ENCODE measurements at places on chromosomes 4 and X.

DNA sequence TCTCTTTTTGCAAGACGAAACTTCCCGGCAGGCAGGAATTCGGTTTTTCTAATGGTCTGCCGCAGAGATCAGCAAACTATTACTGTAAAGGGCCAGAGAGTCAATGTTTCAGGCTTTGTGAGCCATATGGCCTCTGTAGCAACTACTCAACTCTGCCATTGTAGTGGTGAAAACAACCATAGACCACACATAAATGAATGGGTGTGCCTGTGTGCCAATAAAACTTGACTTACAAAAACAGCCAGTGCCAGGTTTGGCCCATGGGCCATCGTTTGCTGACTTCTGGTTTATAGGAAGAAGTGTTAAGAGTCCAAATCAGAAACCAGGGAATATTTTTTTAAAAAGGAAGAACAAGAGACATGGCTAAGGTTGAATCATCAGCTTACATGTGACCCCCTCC, 163.0 kb downstream of the SH3KBP1 start:
- DNase-seq: no peak
- no peak overlapping the region for H3K27ac ChIP-seq
- peaks cover 7% of the 10 kb centered on the region for H3K4me1 ChIP-seq
- no peaks in the 10 kb centered on the region for H3K27me3 ChIP-seq

- DNase-seq: peak; percentile 69
- H3K4me3 ChIP-seq: no peak overlapping the region
- H3K27ac ChIP-seq: no peak overlapping the region
- H3K27me3 ChIP-seq: no peaks in the 10 kb centered on the region
- H3K36me3 ChIP-seq: no peaks in the 10 kb centered on the region
- H3K4me1 ChIP-seq: peaks cover 18% of the 10 kb centered on the region
These were observed 11.3 kb upstream of the KIAA0232 start for GRCh38 chr4:6771229-6771671.

- H3K4me1 ChIP-seq: no peaks in the 10 kb centered on the region
- no peaks in the 10 kb centered on the region for H3K27me3 ChIP-seq
- H3K36me3 ChIP-seq: no peaks in the 10 kb centered on the region
- DNase-seq: no peak
These were observed 709.1 kb upstream of the FAM241A start for GRCh38 chr4:111435986-111436744.

- no peak overlapping the region for H3K4me3 ChIP-seq
- DNase-seq: no peak
- no peaks in the 10 kb centered on the region for H3K36me3 ChIP-seq
- no peaks in the 10 kb centered on the region for H3K27me3 ChIP-seq
These were observed 224.1 kb downstream of the SHROOM3 start for GRCh38 chr4:76659103-76659490.

GRCh38 chrX:102976286-102976685, 39.2 kb downstream of the RAB40AL start:
- H3K27ac ChIP-seq: peak overlapping the region; percentile 97
- H3K27me3 ChIP-seq: no peaks in the 10 kb centered on the region
- no peaks in the 10 kb centered on the region for H3K36me3 ChIP-seq
- no peak overlapping the region for H3K4me3 ChIP-seq
- peak; percentile 76 for DNase-seq

DNA sequence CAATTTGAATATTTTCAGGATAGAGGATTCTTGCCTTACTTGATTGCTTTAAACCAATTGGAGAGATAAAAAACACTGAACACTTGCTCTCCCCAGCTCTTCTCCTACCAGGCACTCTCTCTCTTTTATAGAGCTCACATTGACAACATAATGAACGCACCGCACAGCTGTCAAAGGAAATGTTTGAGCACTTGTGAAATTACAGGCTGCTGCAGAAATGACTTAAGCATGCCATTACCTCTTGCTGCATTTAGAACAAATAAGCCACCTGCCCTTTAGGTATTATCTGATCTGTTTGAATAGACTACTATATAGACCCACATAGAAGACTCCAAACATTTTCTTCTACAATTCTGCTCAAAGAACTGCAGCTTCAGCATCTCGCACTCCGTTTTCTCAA, 227.7 kb downstream of the C4orf33 start:
- no peaks in the 10 kb centered on the region for H3K4me1 ChIP-seq
- DNase-seq: no peak
- H3K27me3 ChIP-seq: no peaks in the 10 kb centered on the region
- no peak overlapping the region for H3K4me3 ChIP-seq

DNA sequence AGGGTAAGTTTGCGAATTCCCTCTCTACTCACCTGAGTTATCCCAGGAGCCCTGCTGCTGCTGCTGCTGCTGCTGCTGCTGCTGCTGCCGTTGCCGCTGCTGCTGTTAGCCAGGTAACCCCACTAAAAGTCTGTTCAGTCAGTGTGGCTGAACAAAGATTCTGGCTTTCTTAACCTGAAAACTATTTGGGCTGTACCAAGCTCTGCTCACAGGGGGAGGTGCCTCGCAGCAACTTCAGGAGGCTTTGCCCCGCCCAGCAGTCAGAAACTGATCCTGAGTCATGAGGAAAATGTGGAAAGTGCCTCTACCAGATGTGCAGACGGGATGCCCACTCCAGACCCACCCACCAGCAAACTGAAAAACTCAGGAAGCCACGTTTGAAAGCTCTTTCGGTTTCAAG, at the start of gene CAPN6:
CAPN6 (minus strand) TSS at position 145 of the 400 bp plus-strand sequence. CDS start 6,547 bp downstream, outside the sequence.
- no peaks in the 10 kb centered on the region for H3K27me3 ChIP-seq
- DNase-seq: peak; percentile 40
- no peaks in the 10 kb centered on the region for H3K4me1 ChIP-seq

DNA sequence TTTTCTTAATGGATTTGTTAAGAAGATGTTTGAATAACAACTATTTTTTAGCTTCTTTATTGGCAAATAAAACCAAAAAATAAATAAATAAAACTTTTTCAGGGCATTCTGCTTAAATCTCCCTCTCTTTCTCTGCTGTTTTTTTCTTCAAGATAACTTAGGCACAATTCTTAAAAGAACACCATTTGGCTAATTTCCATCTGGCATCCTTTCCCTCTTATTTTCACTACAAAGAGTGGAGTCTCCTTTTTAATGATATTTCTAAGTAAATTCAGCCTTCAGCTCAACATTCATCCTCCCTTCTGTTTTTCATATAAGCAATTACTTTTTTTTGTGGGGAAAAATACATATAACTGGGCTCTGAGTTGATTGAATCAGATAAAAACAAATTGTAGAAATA, 88.1 kb downstream of the PCDH7 start:
- H3K4me1 ChIP-seq: no peaks in the 10 kb centered on the region
- H3K4me3 ChIP-seq: no peak overlapping the region

DNA sequence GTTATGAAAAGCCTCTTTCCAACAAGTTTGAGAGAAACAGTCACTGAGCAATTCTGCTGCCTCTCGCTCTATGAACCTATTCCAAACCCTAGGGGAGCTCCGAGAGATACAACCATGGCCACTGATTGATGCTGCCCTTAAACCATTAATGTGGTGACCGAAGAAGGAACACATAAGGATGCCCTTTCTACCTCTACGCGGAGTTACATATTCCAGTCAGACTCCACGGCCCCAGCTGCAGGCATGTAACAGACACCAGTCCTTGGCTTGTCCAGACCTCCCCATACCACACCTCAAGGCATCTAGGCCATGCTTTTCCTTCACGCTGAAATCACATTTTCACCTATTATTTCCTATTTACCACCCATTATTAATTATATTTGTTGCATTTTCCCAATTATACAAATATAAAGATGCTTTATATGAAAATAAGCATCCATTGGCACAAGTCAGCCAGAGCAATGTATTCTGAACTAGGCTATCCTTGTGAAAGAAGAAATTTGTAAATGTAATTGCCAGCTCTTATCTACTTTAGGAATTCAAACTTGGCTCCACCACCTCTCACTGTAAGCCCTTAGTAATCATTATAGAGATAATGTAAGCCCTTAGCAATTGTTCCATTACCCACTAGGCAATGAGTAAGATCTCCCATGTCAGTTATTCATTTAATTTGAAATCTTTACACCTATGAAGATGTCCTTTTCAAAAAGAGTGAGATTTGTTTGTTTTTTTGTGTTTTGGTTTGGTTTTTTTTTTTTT, 338.4 kb downstream of the NR3C2 start:
- H3K4me3 ChIP-seq: no peak overlapping the region
- H3K36me3 ChIP-seq: no peaks in the 10 kb centered on the region
- H3K27me3 ChIP-seq: no peaks in the 10 kb centered on the region
